ENCODE measurements at places on chromosomes 12 and 14.
A peak's percentile ranks its signal among the peaks of the same experiment; 100 is the strongest.

- peak; percentile 13 for DNase-seq
Measured at GRCh38 chr12:71602761-71603577, 60.7 kb downstream of the ZFC3H1 start.

DNA sequence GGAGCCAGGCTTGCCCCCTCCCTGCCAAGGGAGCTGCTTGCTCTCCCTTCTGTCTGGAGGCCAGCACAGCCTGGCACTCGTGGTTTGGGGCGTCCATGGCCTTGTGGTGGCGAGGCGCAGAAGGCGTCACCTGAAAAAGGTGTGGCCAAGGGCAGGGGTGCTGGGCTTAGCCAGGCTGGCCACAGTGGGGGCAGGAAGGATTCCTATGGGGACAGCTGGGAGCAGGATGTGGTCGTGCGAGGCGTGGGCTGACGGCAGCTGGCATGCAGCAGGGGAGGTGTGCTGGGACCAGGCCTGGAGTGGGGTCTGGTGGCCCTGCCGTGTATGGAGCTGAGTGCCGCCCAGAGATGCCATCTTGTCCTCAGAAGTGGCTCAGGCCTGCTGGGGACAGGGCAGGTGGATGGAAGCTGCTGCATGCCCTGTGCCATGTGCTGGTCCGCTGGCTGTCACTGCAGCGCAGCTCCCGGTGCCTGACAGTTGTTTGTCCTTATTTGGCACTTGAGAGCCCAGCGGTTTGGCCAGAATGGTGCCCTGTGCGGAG is 30.0 kb downstream of the SH2B3 start:
- DNase-seq = no peak

DNA sequence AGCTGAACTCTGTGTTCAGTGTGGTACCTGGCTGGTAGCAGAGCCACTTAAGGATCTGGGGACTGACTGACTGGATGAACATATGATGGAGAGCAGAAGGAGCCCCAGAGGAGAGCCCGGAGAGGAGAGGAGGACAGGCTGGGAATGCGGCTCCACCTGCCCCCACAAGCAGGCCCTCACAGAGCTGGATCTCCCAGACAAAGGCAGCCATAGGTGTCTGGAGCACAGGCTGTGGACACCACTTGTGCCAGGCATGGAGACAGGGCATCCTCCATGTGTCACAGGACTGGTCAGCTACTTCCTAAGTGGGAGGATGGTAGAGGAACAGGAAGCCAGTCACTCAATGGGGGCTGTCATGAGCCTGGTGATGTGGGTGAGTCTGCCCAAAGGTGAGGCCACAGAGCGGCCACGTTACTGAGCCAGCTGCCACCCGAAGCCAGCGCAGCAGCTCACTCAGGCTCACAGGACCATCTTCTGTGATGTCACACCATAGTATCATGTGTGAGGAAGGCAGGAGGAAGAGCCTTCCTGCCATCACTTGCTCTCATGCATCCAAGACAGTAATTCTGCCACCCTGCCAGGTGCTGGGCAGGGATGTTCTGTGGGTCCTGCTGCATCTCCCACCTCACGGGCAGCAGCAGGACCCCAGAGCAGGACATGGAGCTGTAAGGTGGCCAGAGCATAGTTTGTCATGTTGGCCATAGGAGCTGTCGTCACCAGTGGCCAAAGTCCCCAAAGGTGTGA is 72.1 kb downstream of the PRIMA1 start:
- DNase-seq = no peak

DNA sequence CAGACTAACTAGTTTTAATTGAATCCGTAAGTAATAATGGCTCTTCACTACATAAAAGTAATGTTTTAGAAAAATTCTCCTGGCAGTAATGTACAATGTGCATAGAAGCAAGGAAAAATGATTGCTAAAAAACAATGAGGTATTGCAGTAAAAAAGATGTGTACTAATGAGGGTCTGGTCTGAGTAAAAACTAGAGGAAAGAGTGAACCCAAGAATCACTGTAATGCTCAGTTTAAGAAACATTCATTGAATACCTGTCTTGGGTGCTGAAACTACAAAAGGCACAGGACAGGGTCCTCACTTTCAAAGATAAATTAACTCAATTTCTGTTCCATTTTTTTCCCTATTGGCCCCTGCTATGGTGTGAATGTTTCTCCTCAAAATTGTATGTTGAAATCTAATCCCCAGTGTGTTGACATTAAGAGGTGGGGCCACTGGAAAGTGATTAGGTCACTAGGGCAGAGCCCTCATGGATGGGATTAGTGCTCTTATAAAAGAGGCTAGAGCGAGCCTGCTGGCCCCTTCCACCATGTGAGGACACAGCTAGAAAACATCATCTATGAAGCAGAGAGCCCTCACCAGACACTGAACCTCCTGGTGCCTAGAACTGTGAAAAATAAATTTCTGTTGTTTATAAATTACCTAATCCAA is 51.6 kb downstream of the RPS6KA5 start:
- no peak for DNase-seq

DNA sequence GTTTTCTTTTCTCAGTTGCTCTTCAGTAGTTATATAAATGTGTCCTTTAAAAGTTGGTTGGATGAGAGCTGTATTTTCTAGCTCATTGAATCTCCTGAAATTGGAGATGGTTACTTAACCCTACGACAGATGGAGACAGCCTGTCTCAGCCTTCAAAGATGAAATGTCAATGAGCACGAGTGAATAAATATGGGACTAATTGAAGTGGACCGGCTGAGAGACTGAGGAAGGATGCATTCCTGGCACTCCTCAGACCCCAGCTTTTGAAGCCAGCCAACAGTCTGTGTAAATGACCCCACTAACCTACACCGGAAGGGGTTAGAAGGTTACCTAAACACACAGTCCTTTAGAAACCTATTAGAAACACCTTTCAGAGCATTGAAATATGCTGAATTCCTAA is 46.6 kb downstream of the PDZRN4 start:
- no peak for DNase-seq

- no peak for DNase-seq
Measured at GRCh38 chr12:77720258-77720657, 110.4 kb upstream of the NAV3 start.

- no peak for DNase-seq
Measured at GRCh38 chr12:14901228-14901562, 15.5 kb upstream of the MGP start.

GRCh38 chr14:65299826-65300225 is 112.7 kb upstream of the FUT8 start:
- no peak for DNase-seq

DNA sequence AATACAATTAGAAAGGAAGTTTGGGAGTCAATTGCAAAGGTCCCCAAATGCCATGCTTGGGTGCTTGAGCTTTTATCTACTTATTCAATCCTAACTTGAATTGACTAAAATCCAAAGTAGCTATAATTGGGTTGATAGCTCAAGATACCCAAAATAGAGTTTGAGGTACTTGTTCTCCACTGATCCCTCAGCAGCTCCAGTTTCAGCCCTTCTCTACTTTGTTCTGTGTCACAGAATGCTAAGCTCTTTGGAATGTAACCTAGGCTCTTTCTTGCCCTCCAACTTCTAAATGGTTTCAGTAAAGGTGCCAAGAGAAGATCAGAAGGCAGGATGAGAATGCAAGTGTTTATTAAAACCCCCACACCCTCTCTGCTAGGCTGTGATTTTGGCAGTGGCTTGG is 251.4 kb upstream of the CLEC14A start:
- DNase-seq = no peak

- no peak for DNase-seq
Measured at GRCh38 chr12:69329669-69330428, 18.3 kb upstream of the LYZ start.

- no peak for DNase-seq
Measured at GRCh38 chr14:21121122-21121521, 20.3 kb downstream of the TMEM253 start.

DNA sequence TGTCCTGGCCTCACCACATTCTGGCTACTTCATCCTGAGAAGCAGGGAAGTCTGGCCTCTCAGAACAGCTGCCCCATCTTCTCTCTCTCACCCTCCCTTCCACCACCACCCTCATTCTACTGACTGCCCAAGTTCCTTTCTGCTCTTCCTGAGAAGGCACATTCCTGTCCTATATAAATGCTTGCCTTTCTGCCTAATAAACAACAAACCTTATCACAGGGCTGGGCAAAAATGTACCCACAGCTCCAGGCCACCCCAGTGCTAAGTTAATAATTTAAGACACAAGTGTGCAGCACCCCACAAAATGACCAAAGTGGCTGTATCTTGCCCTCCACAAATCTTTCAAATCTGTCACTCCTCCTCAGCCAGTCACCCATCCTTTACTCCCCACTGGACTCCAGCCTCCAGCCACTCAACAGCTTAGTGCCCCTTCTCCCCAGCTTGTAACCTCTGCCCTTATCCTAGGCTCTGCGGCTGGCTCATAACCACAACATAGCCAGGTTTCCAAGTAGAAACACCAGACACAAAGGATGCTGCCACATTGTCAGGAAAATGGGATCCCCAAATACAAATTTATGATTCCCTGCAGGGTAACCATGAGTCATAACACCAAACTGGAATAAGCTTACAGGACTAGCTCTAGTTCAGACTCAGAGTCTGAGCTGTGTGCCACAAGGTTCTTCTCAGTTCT is 15.0 kb downstream of the OXA1L start:
- DNase-seq = no peak

DNA sequence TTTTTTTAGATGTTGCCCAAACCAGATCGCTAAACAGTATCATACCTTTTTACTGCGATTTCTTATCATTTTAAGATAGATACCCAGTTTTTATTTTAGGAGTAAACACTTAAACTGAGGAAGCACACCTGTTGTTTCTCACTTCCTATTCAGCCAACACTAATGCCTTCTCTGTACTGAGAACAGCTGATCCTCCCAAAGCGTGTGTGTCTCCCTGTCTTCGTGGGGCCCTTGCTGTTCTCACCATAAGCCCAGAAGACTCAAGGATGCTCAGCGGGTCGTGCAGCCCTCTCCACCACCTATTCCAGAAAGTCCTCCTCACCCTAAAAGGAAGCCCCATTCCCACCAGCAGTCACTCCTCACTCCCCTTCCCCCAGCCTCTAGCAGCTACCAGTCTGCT is 14.8 kb downstream of the PPP2R5C start:
- no peak for DNase-seq

GRCh38 chr12:62817556-62818271 is 117.2 kb downstream of the PPM1H start:
- peak; percentile 77 for DNase-seq

DNA sequence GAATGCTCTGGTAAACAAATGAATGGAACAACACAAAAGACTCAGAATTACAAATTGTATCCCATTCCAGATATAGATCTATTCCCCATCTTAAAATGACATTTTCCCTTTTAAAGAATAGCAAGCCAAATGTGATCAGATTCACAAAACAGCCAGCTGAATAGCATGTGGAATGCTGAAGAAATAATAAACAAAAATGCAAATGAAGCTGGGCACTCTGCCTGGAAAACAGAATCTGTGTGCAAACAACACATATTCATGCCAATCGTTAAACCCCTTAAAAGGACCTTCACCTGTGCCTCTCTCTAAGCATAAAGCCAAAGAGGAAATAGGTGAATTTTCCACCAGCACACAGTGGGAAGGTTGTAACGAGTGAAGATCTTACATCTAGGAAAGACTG is 67.9 kb upstream of the PDZRN4 start:
- DNase-seq = peak; percentile 38

- no peak for DNase-seq
Measured at GRCh38 chr12:45138609-45139008, 77.3 kb upstream of the ANO6 start.

- DNase-seq = no peak
Measured at GRCh38 chr14:39266525-39266870, 32.8 kb downstream of the MIA2 start.

DNA sequence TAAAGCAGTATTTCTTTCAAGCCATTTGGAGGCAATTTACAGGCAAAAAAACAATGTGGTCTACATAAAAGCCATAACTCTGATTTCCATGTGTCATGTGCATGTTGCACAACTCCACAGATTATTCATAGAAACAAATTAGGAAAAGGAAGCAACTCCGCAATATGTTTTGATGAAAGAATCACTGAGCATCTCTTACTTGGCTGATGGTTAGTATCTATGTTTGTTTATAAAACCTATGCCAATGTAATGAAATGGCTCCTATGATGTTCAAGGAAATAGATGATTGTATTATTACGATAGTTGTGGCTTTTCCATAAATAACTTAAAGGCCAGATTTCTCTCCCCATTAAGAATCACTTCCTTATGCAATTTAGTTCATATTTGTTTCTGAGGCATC is 373.7 kb downstream of the CCDC91 start:
- no peak for DNase-seq

DNA sequence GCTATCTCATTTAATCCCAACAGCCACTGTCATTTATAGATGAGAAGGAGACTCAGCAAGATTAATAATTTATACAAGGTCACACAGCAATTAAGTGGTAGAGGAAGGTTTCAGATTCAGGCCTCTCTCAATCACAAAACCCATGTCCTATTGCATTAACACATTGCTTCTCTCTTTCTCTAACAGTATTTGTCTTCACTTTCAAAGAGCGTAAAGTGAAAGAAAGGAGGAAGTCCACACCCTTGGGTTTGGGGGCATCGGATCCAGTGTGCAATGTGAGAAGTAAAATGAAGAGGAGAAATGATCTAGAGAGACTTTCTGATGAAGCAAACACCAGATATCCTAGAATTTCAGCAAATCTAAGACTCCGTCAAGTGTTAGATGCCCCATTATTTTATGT is 7.0 kb upstream of the VRK1 start:
- no peak for DNase-seq

DNA sequence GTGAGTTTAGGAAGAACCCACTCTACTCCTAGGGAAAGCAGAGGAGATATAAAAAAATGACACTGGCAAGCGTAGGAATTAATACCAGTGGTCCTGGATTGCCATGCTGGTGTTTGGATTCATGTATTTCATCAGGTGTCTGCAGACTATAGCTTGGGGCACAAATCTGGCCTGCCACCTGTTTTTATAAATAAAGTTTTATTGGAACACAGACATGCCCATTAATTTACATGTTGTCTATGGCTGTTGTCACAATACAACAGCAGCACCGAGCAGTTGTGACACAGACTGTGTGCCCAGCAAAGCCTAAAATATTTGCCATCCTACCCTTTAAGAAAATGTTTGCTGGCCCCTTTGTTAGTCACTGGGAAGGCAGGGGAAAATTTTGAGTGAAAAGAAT is 553.2 kb downstream of the VRK1 start:
- no peak for DNase-seq

- DNase-seq = no peak
Measured at GRCh38 chr12:91099341-91099740, 12.0 kb downstream of the LUM start.

DNA sequence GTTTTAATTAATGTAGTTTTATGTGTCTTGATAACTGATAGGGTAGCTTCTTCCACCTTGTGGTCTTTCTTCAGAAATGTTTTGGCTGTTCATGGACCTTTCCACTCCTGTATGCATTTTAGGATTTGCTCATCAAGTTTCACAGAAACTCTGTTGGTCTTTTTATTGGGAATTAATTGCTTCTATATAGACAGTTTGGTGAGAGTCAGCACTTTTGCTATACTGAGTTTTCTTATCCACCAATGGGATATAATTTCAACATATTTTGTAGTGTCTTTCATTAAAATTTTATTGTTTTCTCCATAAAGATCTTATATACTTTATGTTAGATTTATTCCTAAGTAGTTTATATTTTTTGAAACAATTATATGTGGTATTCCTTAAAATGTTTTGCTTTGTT is 7.8 kb downstream of the GOLGA5 start:
- no peak for DNase-seq

GRCh38 chr14:84084056-84084630 is 1445.8 kb upstream of the FLRT2 start:
- no peak for DNase-seq

Measured in globus pallidus (tissue), 1 donor.